Lower leg skin (tissue), 4 donors: ENCODE measurements at places on chromosomes 13 and 19.

DNA sequence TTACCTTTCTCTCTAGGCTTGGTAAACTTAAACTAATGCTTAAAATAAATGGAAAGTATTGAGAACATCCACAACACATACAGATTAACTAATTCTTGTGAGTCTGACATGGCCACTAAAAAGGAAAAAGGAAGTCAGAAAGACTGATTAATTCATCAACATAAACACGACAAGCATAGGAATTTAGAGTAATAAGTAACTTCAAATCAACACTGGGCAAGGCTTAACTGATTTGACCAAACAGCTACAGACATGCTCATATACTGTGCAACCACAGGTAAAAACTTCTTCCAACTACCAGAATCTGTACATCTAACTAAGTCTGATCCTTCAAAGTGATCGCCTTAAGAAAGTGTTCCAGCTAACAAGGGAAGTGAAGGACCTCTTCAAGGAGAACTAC, 20.5 kb downstream of the UGGT2 start:
- no peak for DNase-seq

DNA sequence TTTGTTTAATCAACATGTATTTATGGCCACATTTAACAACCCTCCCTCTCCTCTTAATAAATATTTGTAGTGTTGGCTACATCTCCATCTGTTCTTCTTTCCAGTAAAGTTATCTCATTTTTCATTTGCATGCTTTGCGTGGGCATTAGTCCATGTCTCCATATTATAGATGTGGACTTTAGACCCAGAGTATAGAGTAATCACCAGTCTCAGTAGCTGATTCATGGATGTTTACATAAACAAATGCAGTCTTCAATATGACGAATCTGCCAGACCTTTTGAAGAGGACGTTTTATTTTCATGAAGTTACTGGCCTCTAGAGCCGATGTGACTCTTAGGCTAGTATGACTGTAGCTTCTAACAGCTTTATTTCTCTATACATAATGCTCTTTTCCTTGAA, 1546.2 kb downstream of the OLFM4 start:
- DNase-seq: no peak

GRCh38 chr13:31029102-31029501, 96.6 kb downstream of the TEX26 start:
- no peak for DNase-seq

DNA sequence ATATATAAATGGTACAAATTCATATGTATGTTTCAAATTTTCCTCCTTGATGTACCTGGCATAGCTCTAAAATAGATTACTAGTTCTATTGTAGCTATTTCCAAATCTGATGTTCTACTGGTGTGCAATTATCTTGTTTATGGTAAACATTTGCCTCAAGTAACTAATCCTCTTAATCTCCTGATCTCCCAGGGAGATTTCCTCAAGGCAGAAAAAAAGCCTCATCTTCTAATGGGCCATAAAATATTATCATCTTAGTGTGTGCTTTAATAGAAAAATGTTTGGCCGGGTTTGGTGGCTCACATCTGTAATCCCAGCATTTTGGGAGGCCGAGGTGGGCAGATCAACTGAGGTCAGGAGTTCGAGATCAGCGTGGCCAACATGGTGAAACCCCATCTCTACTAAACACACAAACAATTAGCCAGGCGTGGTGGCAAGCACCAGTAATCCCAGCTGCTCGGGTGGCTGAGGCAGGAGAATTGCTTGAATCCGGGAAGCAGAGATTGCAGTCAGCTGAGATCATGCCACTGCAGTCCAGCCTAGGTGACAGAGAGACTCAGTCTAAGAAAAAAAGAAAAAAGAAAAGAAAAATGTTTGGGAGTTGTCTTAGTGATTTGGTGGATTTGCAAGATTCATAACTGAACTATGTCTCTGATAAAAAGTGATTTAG, 498.9 kb upstream of the SLITRK5 start:
- no peak for DNase-seq

DNA sequence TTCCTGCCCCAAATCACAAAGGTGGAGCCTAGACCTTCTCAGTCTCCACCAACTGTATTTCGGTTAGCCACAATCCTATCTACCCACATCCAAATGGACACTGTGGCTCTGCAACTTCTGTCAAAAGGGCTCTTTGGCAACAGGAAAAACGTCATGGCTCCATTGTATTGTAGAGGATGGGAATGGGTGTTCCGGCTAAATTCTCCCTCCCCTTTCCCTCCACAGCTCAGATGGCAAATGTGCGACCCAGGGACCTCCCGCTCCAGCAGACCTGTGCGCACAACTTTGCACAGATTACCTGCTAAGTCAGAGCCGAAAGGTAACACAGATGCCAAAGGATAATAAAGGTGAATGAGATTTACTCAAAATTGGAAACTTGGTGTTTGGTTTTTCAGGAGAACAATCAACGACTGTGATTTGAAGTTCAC, 968 bp upstream of the KL start:
- DNase-seq: no peak

DNA sequence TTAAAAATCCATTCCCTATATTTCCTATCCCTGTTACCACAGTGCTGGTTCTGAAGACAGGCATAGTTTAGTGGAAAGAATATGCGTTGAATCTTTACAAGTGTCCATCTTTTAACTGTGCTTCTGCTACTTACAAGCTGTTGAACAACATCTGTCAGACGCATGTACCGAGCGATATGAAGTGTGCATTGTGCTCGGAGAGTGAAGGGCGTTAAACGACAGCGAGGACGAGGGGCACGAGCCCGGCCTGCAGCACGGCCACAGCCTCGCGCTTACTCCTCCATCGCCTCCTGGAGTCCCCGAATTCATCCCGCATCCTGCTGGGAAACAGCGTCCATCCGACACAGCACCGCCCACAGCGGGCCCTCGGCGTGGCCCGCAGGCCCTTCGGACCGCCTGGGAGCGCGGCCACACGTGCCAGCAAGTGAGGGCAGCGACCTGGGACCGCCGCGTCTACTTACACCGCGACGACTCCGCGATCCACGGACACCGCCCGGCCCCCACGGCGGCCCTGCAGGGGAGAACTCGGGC, 514 bp downstream of the PCID2 start:
- no peak for DNase-seq

DNA sequence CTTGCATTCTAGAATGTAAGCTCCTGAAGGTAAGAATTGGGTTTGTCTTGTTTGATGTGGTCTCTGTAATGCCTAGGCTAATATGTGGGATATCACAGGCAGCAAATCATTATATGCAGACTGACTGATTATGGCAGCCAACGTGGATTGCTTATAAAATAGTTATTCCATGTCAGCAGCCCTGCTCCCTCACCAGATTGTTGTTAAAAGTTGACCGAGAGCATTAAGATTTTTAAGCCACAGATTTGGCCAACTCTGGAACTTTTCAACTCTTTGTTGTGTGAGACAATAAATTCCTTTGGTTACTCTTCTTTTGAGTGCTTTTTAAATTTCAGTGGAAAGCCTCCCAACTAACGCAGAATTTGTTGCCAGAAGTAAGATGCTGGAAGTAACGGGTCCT, 92.6 kb upstream of the FAM216B start:
- DNase-seq: no peak

GRCh38 chr19:7450243-7451223, 38.3 kb downstream of the PEX11G start:
- no peak for DNase-seq

DNA sequence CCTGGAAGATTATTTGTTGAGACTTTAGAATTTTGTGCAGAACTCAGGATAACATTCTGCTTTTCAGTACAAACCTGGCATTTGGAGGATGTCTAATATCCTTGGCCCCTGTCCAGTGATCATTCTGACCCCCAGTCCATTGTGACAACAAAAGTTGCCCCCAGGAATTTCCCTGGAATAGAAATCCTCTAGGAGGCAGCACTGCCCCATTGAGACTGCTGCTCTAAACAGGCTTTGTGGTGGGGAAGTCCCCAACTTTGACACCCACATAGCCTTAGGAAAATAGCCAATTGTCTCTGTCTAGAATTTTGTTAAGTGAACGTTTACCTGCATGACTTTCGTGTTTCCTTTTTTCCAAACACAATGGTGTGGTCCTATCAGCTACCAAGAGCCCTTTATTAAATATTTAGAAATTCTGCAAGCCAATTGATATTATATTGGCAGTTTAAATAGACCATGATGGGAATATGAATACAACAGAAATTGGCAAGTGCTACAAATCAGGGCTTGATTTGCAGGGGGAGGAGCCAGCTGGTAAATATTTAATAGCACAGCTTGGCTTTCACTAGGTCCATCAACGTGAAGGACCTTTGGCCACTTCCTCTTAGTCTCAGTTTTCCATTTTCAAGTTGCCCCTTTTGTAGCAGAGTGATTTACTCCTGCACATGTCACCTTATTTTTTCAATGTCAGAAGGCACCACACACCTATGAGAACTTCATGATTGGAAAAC, 451.7 kb downstream of the EFNB2 start:
- DNase-seq: no peak

DNA sequence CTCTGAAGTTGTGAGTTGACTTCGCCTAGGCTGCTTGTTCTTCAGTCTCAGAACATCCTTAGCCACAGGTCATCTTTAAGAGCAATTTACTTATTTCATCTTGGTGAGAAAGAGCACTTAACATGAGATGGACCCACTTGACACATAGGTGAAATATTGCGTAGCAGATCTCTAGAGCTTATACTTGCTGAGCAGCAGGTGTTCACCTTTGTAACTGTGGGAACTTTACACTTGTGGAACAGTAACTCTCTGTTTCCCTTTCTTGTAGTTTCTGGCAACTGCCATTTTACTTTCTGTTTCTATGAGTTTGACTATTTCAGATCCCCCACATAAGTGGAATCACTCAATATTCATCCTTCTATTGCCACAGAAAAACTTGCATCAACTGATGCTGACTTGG, 95.7 kb downstream of the SLC10A2 start:
- no peak for DNase-seq

- no peak for DNase-seq
These were observed 2.9 kb downstream of the RASIP1 start for GRCh38 chr19:48737360-48737998.

DNA sequence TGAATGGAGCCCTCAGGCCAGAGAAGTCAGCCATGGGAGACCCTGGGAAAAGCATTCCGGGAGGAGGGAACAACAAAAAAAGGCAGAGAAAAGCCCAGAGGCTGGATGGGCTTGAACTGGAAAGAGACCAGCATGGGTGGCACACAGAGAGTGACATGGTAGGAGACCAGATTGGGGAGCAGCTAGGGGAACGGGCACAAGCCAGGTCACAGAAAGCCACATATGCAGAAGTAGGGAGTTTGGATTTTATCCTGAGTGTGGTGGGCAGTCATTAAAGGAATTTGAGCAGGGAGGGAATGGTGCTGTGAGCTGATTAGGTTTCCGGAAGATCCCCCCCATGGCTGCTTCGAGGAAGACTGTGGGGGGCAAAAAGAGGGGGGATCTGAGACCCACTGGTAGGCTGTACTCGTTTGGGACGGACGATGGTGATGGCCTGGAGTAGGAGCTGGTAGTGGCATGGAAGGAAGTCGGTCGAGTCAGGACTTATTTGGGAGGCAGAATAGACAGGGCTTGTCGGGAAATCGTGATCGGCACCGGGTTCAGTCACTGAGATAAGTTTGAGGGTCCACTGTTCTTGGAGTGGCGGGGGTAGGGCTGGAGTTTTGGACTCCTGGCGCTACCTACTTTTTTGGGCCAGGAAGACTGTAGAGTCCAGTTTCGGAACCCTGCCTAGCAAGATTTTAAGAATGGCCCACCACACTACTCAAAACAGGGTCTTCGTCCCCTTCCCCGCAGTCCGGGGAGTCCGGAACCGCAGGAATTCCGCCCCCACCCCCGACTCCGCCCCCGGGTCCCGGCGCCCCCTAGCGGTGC, 949 bp downstream of the SERTAD1 start:
- no peak for DNase-seq

DNA sequence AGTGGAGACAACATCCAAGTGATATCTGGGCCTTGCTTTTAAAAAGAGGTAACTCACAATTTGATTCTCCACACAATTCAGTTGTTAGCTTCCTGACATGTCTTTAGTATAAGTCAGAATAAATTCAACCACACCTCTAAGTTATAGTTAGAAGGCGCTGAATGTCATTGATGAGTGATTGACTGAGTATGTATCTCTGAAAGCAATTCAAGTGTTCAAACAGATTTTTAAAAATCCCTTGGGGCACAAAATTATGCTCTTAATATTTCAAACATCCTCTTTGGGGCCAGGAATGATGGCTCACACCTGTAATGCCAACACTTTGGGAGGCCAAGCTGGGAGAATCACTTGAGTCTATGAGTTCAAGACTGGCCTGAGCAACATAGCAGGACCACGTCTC, 137.0 kb upstream of the PRR20A start:
- no peak for DNase-seq

GRCh38 chr19:6713773-6714692, 6.4 kb downstream of the C3 start:
- DNase-seq: no peak

DNA sequence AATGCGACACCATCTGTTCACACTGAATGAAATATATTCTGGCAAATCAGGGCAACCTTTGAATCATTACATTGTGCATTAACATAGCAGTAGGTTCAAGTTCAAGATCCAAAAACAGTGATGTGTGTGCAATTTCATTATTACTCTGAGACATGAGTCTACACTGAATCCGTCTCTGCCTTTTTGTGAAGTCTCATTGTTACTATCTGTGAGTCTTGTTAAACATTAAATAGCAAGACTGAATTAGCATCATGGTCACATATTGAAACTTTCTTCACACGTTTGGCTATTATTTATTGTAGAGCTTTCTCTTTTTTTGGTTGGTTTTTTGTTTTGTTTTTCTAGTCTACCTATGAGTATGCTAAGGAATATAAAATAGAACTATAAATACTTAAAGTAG, 117.1 kb upstream of the SLITRK5 start:
- DNase-seq: no peak

DNA sequence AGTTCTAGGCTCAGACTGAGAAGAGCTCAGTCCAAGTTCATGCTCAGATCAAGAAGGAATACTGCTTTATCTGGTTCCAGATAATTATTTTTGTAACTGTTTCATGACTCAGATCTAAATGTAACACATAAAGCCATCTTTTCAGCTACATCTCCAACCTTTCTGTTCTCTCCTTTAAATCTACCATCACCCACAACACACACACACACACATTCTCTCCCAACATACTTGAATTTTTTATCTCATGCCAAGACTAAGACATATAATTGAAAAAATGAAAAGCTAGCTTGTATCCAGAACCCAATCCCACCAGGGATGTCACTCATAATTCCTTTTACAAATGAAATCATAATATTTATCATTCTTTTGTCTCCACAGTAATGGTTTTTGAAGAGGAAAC, 7.6 kb downstream of the KATNAL1 start:
- DNase-seq: no peak

GRCh38 chr19:51294211-51294976, 17.1 kb upstream of the IGLON5 start:
- DNase-seq: peak; percentile 56
